ENCODE measurements at places on chromosomes 1 and 21. TPM values are rescaled to one million over a fixed set of nuclear protein-coding genes. Genes with fewer than 3 reads are reported as not detected.
A peak's percentile ranks its signal among the peaks of the same experiment; 100 is the strongest.

DNA sequence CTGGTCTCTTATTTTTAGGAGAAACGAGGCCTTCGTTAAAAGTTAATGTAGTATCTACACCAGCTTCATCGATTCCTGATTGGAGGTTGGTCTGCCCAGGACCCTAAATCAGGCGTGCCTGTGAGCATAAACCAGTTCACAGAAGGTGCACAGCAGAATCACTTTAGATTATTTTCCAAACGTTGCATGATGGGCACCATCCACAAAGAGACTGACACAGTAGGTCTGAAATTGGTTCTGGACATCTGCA lies 256 bp upstream of the TARBP1 start:
- H3K4me1 ChIP-seq = peaks cover 41% of the 10 kb centered on the region
- peak overlapping the region; percentile 70 for H3K4me3 ChIP-seq
- H3K27ac ChIP-seq = peak overlapping the region; percentile 69
- peaks cover 18% of the 10 kb centered on the region for H3K27me3 ChIP-seq
- DNase-seq = no peak

DNA sequence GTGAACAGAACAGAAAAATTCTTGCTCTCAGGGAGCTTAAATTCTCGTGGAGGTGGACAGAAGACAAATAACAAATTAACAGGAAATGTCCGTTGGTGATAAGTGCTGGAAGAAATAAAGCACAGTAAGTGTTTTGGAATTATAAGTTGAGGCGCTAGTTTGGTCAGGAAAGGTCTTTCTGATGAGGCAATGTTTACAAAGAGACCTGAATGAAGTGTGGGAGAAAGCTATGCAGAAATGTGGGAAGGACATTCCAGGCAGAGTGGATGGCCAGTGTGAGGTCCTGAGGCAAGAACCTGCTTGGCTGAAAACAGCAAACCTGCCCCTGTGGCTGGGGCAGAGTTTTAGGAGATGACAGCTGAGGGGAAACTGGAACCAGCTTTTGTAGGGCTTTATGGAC lies 23.3 kb downstream of the NGF start:
- H3K4me1 ChIP-seq = no peaks in the 10 kb centered on the region
- H3K4me3 ChIP-seq = no peak overlapping the region
- DNase-seq = no peak
- H3K36me3 ChIP-seq = no peaks in the 10 kb centered on the region

- no peaks in the 10 kb centered on the region for H3K36me3 ChIP-seq
- no peak overlapping the region for H3K27ac ChIP-seq
- H3K4me1 ChIP-seq = no peaks in the 10 kb centered on the region
- H3K4me3 ChIP-seq = no peak overlapping the region
These were observed 14.3 kb upstream of the SEC16B start for GRCh38 chr1:177984136-177984525.

GRCh38 chr1:6024376-6024775 lies 21.3 kb upstream of the KCNAB2 start:
- H3K4me1 ChIP-seq = peaks cover 32% of the 10 kb centered on the region
- no peaks in the 10 kb centered on the region for H3K27me3 ChIP-seq
- DNase-seq = no peak
- peaks cover 30% of the 10 kb centered on the region for H3K36me3 ChIP-seq

GRCh38 chr1:218874801-218875400 lies 298.8 kb upstream of the LYPLAL1 start:
- H3K27ac ChIP-seq = no peak overlapping the region
- no peak for DNase-seq
- H3K27me3 ChIP-seq = no peaks in the 10 kb centered on the region
- H3K4me3 ChIP-seq = no peak overlapping the region

GRCh38 chr1:1577367-1578011 lies 2.8 kb upstream of the SSU72 start:
- peaks cover 12% of the 10 kb centered on the region for H3K27me3 ChIP-seq
- peaks cover 5% of the 10 kb centered on the region for H3K36me3 ChIP-seq
- DNase-seq = no peak
- H3K4me3 ChIP-seq = no peak overlapping the region
- H3K27ac ChIP-seq = no peak overlapping the region

GRCh38 chr1:119453021-119453420 lies 38.1 kb downstream of the HSD3B2 start:
- no peak for DNase-seq
- H3K36me3 ChIP-seq = no peaks in the 10 kb centered on the region
- no peaks in the 10 kb centered on the region for H3K4me1 ChIP-seq
- H3K4me3 ChIP-seq = no peak overlapping the region

- H3K4me3 ChIP-seq = no peak overlapping the region
- no peaks in the 10 kb centered on the region for H3K4me1 ChIP-seq
- no peak for DNase-seq
- H3K27me3 ChIP-seq = peaks cover 8% of the 10 kb centered on the region
These were observed 13.5 kb upstream of the CHI3L1 start for GRCh38 chr1:203199816-203200571.

- no peak overlapping the region for H3K27ac ChIP-seq
- no peaks in the 10 kb centered on the region for H3K27me3 ChIP-seq
- no peak for DNase-seq
- peaks cover 8% of the 10 kb centered on the region for H3K36me3 ChIP-seq
- peaks cover 15% of the 10 kb centered on the region for H3K4me1 ChIP-seq
These were observed 3.4 kb upstream of the TRIM11 start for GRCh38 chr1:228410015-228410414.

GRCh38 chr1:55472784-55473183 lies 257.6 kb upstream of the USP24 start:
- H3K36me3 ChIP-seq = no peaks in the 10 kb centered on the region
- no peak overlapping the region for H3K4me3 ChIP-seq
- no peak for DNase-seq
- H3K4me1 ChIP-seq = no peaks in the 10 kb centered on the region

MRPS21 gene
- 85.2 TPM for total RNA-seq

INKA2 gene
- total RNA-seq = 1.3 TPM

AMPD1 gene
- total RNA-seq = not detected

UBXN10 gene
- 2.9 TPM for total RNA-seq

PGBD5 gene
- total RNA-seq = not detected

GJA4 gene
- not detected for total RNA-seq
